Pancreas (tissue), 10 donors: ENCODE measurements at places on chromosomes 2 and 18. TPM values are rescaled to one million over a fixed set of nuclear protein-coding genes. Genes with fewer than 3 reads are reported as not detected.

DPP4 gene
- polyA plus RNA-seq = 6.4 TPM

PAX8 gene
- polyA plus RNA-seq = 0.23 TPM

CHRNA1 gene
- polyA plus RNA-seq = 0.14 TPM

TPO gene
- polyA plus RNA-seq = 8.2 TPM

NPPC gene
- polyA plus RNA-seq = 0.26 TPM
